ENCODE measurements at places on chromosomes 16 and 17. TPM values are rescaled to one million over a fixed set of nuclear protein-coding genes. Genes with fewer than 3 reads are reported as not detected.
A peak's percentile ranks its signal among the peaks of the same experiment; 100 is the strongest.

DNA sequence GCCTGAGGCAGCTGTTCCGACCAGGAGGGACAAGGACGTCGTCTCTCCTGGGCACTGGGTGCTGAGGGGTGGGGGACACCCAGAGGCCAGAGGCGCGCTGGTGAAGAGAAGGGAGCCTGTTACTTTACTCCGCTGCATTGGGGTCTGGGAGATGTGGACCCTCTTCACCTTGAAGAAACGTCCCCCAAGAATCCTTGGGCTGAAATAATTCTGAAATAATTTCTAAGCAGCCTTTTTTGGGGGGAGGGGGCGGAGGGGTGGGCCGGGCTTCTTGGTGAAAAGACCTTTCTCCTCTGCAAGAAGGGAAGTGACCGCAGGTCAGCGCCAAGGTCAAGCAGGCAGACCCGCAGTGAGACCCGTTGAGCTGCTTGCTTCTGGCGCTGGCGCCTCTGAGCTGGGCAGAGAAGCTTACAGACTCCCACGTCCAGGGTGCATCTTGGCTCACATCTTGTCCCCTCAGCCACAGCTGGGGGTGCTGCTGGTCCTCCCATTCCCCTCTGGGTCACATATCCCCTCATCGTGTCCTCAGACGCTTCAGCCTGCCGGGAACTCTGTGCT is 1.1 kb downstream of the SYT17 start:
- H3K4me1 ChIP-seq = no peaks in the 10 kb centered on the region
- peaks cover 20% of the 10 kb centered on the region for H3K27me3 ChIP-seq
- H3K4me3 ChIP-seq = no peak overlapping the region
- H3K27ac ChIP-seq = no peak overlapping the region

DNA sequence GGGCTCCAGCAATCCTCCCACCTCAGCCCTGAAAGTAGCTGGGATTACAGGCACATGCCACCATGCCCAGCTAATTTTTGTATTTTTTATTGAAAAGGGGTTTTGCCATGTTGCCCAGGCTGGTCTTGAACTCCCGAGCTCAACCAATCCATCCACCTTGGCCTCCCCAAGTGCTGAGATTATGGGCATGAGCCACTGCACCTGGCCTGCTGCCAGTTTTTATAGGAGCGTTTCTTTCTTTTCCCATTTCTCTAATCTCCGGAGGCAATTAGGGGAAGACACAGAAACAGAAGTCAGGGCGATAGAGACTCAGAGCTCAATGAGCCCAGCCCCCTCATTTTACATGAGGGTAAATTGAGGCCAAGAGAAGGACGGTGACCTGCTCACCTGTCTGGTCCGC is 10.4 kb downstream of the MGAT5B start:
- H3K4me3 ChIP-seq = no peak overlapping the region
- H3K36me3 ChIP-seq = no peaks in the 10 kb centered on the region
- DNase-seq = no peak
- no peaks in the 10 kb centered on the region for H3K27me3 ChIP-seq
- H3K27ac ChIP-seq = no peak overlapping the region

DNA sequence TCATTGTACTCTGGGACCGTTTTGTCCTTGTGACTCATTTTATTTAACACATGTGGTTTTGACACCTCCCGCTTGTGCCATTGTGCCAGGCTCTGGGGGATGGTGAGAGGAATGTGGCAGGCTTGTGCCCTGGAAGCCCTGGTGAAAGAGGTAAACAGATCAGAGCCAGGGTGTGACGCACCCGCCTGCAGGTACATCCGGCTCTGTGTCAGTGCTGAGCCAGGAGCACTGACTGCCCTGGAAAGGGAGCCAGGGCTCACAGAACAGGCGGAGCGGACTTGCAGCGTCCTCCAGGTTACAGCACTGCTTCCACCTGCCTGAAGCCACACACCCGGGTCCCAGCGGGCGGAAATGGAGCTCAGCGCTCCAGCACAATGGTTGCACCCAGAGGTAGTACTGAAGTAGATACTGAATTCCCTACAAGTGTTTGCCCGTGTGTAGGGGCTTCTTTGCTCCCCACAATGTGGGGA is 30.6 kb downstream of the CDRT15 start:
- no peak overlapping the region for H3K27ac ChIP-seq
- peak overlapping the region; percentile 1 for H3K4me3 ChIP-seq
- DNase-seq = peak; percentile 86
- H3K4me1 ChIP-seq = peaks cover 63% of the 10 kb centered on the region
- H3K27me3 ChIP-seq = no peaks in the 10 kb centered on the region

- no peaks in the 10 kb centered on the region for H3K36me3 ChIP-seq
- peak; percentile 73 for DNase-seq
- H3K27ac ChIP-seq = no peak overlapping the region
These were observed 18.6 kb downstream of the HSBP1 start for GRCh38 chr16:83826146-83826913.

GRCh38 chr16:2734844-2735515 is 15.0 kb upstream of the PRSS27 start:
- no peak overlapping the region for H3K4me3 ChIP-seq
- no peaks in the 10 kb centered on the region for H3K27me3 ChIP-seq
- no peak overlapping the region for H3K27ac ChIP-seq
- no peak for DNase-seq
- no peaks in the 10 kb centered on the region for H3K4me1 ChIP-seq

DNA sequence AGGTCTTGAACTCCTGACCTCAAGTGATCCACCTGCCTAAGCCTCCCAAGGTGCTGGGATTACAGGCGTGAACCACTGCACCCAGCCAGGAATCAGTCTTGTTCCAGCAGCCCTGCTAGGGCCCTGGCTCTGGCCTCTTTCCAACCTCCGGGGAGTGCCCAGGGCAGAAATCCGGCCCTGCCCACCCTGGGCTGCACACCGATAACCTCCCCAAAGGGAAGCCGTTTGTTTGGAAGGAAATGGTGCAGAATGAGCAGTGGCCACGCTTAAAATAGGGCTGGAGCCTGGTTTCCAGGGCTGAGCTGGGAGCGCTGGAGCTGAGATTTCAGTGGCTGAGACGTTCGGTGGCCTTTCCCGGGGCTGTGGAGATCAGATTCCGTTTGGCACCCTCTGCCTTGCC is 17.8 kb upstream of the EMP2 start:
- no peak overlapping the region for H3K27ac ChIP-seq
- H3K36me3 ChIP-seq = no peaks in the 10 kb centered on the region
- no peaks in the 10 kb centered on the region for H3K4me1 ChIP-seq
- no peak overlapping the region for H3K4me3 ChIP-seq
- DNase-seq = no peak

- no peak overlapping the region for H3K4me3 ChIP-seq
- DNase-seq = no peak
- no peak overlapping the region for H3K27ac ChIP-seq
- no peaks in the 10 kb centered on the region for H3K36me3 ChIP-seq
These were observed 863.5 kb downstream of the KCNJ2 start for GRCh38 chr17:71032746-71033273.

GRCh38 chr17:70120425-70120824 is 45.4 kb downstream of the KCNJ16 start:
- H3K4me1 ChIP-seq = no peaks in the 10 kb centered on the region
- H3K27me3 ChIP-seq = no peaks in the 10 kb centered on the region
- H3K27ac ChIP-seq = no peak overlapping the region
- H3K36me3 ChIP-seq = no peaks in the 10 kb centered on the region
- no peak for DNase-seq

GRCh38 chr16:56783344-56783743 is 53.4 kb downstream of the NUP93 start:
- DNase-seq = no peak
- H3K27ac ChIP-seq = no peak overlapping the region
- no peaks in the 10 kb centered on the region for H3K36me3 ChIP-seq
- peaks cover 2% of the 10 kb centered on the region for H3K4me1 ChIP-seq
- no peak overlapping the region for H3K4me3 ChIP-seq

GRCh38 chr17:62724398-62725146 is 83.5 kb downstream of the MARCHF10 start:
- peak overlapping the region; percentile 87 for H3K27ac ChIP-seq
- peaks cover 26% of the 10 kb centered on the region for H3K4me1 ChIP-seq
- no peaks in the 10 kb centered on the region for H3K36me3 ChIP-seq
- H3K4me3 ChIP-seq = peak overlapping the region; percentile 42

- no peak overlapping the region for H3K4me3 ChIP-seq
- no peaks in the 10 kb centered on the region for H3K36me3 ChIP-seq
- DNase-seq = no peak
These were observed 3.9 kb downstream of the IL34 start for GRCh38 chr16:70650216-70650615.

GRCh38 chr16:20612551-20613480 is 36.6 kb upstream of the ACSM2B start:
- H3K27ac ChIP-seq = no peak overlapping the region
- H3K27me3 ChIP-seq = peaks cover 12% of the 10 kb centered on the region
- H3K4me1 ChIP-seq = no peaks in the 10 kb centered on the region
- DNase-seq = no peak

DNA sequence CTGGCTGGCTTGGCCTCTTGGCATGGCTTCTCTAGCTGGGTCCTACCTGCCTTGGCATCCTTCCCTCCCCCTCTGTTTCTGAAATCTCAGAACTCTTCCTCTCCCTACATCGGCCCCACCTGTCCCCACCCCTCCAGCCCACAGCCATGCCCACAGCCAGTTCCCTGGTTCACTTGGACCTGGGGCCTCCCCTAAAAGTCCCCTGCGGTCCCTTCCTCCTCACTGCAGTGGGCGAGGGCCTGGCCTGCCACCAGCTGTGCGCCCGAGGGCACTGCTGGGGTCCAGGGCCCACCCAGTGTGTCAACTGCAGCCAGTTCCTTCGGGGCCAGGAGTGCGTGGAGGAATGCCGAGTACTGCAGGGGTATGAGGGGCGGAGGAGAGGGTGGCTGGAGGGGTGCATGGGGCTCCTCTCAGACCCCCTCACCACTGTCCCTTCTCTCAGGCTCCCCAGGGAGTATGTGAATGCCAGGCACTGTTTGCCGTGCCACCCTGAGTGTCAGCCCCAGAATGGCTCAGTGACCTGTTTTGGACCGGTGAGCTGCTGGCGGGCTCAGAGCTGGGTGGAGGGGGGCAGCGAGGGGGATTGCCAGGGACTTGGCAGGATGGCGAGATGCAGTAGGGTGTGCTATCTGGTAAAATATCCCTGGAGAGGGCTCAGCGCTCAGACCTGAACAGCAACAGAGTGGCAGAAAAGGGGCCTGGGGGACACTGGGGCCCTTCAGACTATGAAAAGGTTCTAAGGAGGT is 14.1 kb downstream of the MIEN1 start:
- H3K27me3 ChIP-seq = no peaks in the 10 kb centered on the region
- no peak overlapping the region for H3K27ac ChIP-seq
- no peaks in the 10 kb centered on the region for H3K4me1 ChIP-seq
- no peaks in the 10 kb centered on the region for H3K36me3 ChIP-seq
- DNase-seq = no peak

GRCh38 chr16:74667255-74667700 is 601 bp upstream of the RFWD3 start:
- H3K4me3 ChIP-seq = peak overlapping the region; percentile 93
- peaks cover 38% of the 10 kb centered on the region for H3K4me1 ChIP-seq
- H3K36me3 ChIP-seq = peaks cover 36% of the 10 kb centered on the region
- H3K27ac ChIP-seq = no peak overlapping the region

DNA sequence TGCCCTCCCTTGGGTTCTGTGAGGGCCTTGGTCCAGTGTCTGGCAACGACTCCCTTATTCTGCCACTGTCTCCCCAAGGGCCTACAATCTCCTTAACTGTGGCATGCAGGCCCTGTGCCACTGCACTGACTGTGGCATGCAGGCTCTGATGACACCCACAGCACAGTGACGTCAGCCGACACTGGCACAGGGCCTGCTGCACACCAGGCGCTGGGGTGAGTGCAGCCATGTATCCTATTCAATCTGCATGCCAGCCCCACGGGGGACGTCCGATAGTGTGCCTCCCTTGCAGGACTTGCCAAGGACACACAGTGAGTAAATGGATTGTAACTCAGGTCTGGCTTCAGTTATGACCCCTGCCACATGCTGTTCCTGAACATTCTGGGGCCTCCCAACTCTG is 39.8 kb upstream of the RASD1 start:
- no peak overlapping the region for H3K27ac ChIP-seq
- no peak for DNase-seq
- H3K4me3 ChIP-seq = no peak overlapping the region

DNA sequence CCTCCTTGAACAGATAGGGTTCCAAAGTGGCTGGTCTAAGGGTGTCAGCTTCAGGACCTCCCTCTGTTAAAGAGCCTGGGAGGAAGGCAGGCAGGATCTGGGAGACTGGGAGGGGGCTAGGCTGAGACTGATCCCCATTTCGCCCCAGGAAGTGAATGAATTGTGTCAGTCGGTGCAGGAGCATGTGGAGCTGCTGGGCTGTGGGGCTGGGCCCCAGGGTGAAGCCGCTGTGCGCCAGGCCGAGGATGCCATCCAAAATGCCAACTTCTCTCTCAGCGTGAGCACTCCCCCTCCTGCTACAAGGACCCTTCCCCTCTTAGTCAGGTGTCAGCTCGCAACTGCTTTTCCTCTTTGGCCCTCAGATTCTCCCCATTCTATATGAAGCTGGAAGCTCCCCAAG is 6.1 kb downstream of the CARMIL2 start:
- no peaks in the 10 kb centered on the region for H3K27me3 ChIP-seq
- peaks cover 85% of the 10 kb centered on the region for H3K36me3 ChIP-seq
- no peak for DNase-seq
- no peak overlapping the region for H3K27ac ChIP-seq

GRCh38 chr17:40315678-40316570 is 6.9 kb downstream of the RARA start:
- no peaks in the 10 kb centered on the region for H3K27me3 ChIP-seq
- no peaks in the 10 kb centered on the region for H3K36me3 ChIP-seq
- DNase-seq = no peak

DNA sequence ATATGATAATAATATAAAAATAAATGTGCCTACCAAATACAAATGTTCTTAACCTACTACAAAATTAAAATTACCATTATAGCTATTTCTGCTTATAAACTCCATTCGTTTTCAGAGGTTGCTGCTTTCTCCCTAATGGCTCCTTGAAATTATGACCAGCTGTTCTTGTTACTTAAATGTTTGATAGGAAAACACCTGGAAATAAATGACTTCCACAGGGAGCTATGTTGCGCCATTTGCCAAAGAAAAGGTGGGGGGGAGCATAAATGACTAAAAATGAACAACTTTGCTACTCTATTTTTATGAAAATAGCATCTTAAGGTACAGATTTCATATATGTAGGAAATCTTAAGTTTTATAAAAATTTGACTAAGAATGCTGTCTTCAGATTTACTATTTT is 157.5 kb upstream of the MON1B start:
- H3K4me3 ChIP-seq = no peak overlapping the region
- H3K4me1 ChIP-seq = no peaks in the 10 kb centered on the region
- H3K27me3 ChIP-seq = no peaks in the 10 kb centered on the region
- DNase-seq = no peak
- H3K36me3 ChIP-seq = no peaks in the 10 kb centered on the region

- H3K4me1 ChIP-seq = no peaks in the 10 kb centered on the region
- H3K4me3 ChIP-seq = no peak overlapping the region
- no peaks in the 10 kb centered on the region for H3K36me3 ChIP-seq
These were observed 127.9 kb downstream of the RBFOX3 start for GRCh38 chr17:79482727-79483521.

Gene HBM
- not detected for total RNA-seq

Gene ADAMTS18
- total RNA-seq = not detected

Gene NPIPB6
- total RNA-seq = 2.3 TPM

Gene PIK3R6
- total RNA-seq = 0.50 TPM

Gene CDH15
- total RNA-seq = not detected

Gene C16orf96
- 0.42 TPM for total RNA-seq

Gene OGFOD3
- total RNA-seq = 13.7 TPM

Gene CEP112
- 2.2 TPM for total RNA-seq
